ENCODE measurements at places on chromosomes 6 and 20. TPM values are rescaled to one million over a fixed set of nuclear protein-coding genes. Genes with fewer than 3 reads are reported as not detected.

DNA sequence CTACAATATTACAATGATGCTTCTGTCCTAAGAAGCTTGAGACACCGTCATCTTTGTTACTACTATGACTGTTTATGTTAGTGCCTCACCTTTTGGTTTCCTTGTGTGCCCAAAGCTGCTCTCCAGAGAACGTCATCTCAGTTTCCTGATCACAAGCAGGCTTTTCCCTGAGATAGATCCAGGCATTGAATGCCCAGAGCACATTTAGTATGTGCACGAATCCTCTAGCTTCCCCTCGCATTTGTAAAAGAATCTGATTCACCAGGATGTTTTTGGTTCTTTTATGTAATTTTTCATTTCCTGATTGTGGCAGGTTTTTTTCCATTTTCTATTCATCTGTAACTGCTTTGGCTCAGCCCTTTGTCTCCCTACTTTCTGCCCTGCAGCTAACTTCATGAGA lies 100.2 kb upstream of the TMEM181 start:
- DNase-seq = no peak

The MROH8 gene
- total RNA-seq = 5.1 TPM

The MLIP gene
- total RNA-seq = 2.0 TPM

DNA sequence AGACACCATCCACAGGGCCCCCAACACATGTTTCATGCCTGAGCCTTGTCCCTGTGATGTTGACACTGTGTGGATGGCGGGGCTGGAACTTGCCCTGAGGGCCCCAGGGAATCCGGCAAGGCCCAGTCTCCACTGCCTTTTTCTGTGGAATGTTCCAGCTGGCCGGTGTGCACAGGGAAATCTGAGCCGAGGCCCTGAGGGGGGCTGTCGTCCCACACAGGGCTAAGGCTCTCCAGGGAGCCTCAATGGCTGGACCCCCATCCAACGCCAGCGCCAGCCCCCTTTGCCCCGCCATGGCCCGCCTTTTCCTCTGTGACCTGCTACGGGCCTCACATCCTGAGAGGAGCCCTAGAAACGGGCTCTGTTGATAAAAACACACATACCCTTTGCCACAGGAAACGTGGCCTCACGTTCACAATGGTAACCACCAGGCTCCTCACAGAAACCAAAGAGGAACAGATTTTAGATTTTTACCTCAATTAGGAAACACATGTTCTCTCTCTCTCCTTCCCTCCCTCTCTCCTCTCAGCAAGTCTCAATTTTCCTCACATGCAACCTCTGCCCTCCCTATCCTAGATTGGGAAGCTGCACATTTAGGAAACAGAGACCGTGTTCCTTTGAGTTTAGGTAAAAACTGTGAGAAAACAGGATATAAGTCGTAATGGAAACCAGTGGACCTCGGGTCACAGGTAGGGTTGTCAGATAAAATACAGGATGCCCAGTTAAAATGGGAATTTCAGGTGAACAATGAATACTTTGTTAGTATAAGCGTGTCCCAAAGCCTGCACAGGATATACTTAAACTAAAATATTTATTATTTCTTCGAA lies 13.7 kb upstream of the ZNF831 start:
- peak; percentile 28 for DNase-seq

The ECT2L gene
- total RNA-seq = under 0.01 TPM

DNA sequence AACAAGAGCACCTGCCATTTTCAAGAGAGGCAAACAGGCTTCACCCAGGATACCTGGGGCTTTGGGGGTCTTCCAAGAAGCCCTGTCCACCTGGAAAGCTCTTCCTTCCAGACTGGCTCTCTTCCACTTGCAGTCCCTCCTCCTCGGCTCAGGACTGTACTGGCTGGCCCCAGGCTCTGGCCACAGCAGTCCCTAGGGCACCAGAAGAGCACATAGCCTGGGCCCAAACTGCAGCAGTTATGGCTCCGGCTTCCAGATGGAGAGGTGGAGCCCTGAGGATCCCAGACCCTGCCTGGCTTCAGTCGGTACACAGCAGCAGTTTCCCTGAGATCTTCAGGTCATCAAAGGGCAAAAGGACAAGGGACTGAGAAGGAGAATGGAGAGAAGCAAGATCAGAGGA lies 1.6 kb upstream of the SLC35B2 start:
- DNase-seq = no peak

GRCh38 chr6:30600451-30600961 lies 16.5 kb downstream of the PPP1R10 start:
- no peak for DNase-seq

DNA sequence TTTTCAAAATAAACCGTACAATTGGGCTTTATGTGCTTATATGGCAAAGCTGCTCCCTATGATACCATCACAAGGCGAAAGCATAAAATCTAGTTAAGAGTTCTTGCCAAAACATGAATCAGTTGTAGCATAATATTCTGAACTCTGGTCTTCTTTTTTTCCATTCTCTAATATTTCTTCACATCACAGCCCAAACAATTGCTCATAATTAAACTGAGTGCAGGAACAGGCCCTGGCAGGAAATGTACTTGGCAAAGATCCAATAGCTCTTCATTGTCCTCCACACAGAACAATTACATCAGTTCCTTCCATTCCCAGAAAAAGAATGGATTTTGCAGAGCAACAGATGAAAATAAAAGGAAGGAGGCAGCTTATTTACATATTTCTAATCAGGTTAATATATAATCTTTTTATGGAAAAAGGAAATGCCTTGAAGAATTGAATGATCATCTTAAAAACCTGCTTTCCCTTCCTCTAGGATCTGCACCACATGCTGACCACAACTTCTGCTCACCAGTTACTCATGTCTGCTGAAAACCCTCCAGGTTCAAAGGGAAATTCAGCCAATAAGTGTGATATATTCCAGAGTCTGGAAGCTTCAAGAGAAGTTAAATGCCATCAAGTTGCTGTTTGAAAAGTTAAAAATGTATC lies 123.3 kb upstream of the COL21A1 start:
- DNase-seq = no peak

The MARCKS gene
- total RNA-seq = 3.6 TPM

The HSPA1L gene
- 0.67 TPM for total RNA-seq

DNA sequence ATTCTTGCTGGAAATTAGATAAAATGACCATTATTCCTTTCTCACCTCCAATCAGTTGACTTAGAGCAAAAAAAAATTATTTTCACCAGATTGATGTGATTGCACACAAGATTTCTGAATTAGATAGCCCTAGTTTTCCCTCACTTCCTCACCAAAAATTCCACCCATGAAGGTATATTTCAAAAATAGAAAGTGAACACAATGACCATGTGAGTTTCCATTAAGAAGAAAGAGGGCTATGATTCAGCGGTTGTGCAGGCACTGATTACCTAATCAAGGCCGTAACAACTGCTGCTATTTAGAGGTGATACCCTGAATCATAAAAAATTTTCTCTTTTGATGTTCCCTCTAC lies 19.5 kb upstream of the RALGAPA2 start:
- DNase-seq = no peak

DNA sequence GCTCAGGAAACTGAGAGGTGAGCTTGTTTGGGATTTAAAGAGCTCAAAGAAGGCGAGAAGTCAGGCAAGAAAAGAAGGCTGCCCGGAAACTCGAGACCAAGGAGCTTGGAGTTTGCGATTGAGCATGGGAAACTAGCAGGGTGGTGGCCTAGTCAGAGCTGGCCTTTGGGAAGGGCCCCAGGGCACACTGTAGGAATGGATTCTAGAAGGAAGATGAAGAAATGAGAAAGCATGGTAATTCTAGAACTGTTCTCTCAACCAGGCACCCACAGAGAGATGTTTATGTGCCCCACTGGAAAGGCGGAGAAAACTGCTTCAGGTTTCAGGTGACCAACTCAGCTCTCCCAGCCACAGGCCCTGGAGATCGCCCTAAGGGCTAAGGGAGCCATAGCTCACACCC lies 126.2 kb downstream of the FOXO3 start:
- DNase-seq = no peak

GRCh38 chr6:108435391-108435790 lies 125.3 kb upstream of the FOXO3 start:
- DNase-seq = no peak

DNA sequence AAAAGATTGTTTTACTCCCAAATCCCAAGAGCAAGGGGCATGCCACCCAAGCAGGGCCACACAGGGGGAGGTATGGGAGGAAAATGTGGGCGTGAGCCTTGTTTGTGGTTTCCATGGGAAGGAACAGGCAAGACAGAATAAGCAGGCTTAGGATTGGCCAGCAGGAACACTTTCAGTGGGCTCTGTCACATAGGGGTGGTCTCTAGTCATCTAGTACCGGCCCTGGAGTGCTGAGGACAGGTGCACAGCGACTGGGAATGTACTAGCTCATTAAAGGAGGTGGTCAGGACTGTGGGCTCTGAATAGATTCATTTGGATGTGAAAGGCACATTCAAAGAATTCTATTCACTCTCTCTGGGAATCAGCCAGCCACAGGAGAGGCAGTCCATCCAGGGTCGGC lies 175.6 kb downstream of the TBC1D7 start:
- no peak for DNase-seq

The PPP1R14C gene
- total RNA-seq = 0.05 TPM
